Naive thymus-derived CD4-positive, alpha-beta T cell (primary cell): ENCODE measurements at places on chromosomes 1 and 21.

DNA sequence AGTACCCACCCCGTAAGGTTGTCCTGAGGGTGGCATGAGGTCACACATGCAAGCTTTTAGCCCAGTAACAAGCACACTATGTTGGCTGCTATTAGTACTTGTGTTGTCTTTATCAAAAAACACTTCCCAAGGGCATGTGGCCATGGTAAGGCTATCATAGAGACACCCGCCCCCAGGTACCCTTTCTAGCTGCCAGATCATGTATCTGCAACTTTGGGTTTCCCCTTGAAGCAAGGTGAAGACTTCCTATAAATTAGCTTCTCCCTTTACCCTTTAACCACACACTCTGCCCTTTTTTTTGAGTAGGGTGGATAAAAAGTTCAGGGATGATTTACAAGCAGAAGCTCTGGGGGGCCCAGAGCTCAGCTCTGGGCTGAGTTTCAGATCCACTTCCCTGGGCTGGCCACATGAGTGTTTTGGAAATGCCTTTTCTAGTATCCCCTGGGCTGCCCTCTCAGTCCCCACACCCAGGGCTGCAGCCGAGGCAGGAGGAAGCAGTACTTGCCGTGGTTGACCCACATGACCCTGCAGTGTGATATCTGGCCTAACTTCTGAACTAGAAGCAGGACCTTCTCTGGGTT, 2.0 kb downstream of the ZDHHC18 start:
- no peak for DNase-seq

DNA sequence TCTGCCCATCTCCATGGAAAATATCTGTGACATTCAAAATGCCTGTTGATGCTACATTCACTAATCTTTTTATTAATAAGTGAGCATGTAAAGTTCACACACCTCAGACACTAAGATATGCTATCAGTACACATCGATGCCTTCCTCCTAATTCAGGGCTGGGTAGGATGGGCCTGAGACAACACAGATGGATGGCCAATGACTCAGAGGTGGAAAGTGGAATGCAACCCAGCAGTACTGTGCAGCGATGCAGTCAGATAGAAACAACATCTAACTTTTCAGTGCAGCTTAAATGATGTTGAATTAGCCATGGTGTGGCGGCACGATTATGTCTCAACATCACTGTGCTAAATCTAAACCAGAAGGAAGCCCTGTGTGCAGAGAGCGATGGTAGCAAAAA, 161.6 kb upstream of the KCNJ15 start:
- no peak for DNase-seq

- DNase-seq: no peak
Observed at GRCh38 chr1:215672482-215672881, 105.4 kb downstream of the KCTD3 start.

DNA sequence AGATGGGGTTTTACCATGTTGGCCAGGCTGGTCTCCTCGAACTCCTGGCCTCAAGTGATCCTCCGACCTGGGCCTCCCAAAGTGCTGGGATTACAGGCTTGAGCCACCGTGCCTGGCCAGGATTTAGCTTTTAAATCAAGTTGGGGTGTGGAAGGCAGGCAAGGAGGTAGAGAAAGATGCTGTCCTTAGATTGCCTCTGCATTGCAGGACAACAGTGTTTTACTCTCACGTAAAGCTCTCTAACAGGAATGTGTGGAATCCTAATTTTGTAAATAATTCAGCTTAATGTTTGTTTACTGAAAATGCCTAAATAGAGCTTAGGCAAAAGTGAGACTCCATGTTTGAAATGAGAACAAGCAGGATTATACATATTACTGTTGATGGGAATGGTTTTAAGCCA, 29.5 kb upstream of the TGFB2 start:
- no peak for DNase-seq

DNA sequence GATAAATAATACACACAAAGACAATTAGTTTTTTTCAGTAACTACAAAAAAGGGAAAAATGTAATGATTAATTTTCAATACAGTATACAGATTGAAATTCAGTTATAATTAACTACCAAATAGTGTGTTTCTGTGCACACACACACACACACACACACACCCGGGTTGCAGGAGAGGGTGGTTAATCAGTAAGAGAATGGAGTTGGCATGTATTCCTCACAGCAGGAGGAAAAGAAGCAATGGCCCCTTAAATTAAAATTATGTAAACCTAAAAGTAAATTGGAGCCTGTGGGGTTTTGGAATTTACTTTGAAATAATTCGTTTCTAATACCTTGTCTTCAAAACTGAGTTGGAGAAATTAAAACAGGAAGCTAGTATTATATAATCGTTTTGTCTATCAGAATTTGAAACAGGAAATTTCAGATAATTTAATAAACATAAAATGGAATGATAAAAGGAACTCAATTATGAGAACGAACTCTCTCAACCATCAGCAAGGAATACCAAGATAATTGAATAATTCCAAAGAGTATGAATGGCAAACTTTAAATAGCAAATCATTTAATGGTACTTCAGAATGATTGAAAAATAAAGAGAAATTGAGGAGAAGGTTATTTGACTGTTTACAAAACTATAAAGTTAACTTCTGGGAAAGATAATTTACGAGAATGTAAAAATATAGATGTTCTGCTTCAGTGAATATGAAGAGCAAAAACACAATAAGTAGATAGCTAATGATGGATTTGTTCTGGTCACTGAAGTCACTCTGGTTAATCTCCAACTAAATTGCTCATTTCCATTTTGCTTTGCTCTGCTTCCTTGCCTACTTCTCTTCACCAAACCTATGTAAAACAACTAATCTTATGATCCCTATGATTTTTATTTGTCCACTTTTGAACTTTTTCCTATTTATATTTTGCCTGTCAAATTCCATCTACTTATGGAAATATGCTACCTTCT, 547.9 kb upstream of the ZP4 start:
- no peak for DNase-seq

DNA sequence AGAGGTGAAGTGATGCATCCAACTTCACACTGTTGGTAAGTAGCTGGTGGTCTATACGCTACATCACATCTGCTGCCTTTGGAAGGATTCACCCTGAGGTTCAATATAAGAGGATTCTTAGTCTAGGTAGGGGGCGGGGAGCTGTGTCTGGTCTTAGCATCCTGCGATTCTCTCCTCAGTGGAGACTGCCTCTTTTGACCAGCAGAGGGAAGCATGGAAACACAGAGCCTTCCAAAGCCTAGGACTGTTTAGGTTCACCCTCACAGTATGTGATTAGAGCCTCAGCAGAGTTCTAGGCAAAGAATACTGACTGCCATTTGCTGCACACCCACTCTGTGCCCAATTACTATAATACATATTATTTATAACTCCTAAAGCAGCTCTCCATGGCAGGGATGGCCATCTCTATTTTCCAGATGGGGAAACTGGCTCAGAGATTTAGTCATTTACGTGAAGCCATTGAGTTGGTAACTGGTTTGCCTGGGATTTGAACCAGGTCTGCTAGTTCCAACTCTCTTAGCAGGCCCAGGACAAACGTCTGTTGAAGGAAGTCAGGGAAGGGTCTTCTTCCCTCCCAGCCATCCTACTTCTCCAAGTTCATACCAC, 28.9 kb upstream of the EFCAB14 start:
- DNase-seq: no peak

DNA sequence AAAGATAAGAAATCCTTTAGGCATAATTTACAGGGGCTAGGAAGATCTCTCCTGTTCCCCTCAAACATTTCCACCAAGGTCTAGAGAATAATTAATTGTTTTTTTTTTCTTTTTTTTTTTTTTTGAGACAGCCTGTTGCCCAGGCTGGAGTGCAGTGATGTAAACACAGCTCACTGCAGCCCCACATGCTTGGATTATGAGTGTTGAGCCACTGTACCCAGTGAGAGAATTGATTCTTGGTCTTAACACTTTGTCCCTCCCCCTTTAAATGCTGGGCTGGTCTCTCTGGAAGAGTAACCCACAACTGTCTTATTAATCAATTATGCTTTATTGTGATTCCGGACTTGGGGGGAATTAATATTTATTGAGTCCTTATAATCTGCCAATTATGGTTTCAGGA, 33.4 kb downstream of the ATF3 start:
- DNase-seq: no peak

DNA sequence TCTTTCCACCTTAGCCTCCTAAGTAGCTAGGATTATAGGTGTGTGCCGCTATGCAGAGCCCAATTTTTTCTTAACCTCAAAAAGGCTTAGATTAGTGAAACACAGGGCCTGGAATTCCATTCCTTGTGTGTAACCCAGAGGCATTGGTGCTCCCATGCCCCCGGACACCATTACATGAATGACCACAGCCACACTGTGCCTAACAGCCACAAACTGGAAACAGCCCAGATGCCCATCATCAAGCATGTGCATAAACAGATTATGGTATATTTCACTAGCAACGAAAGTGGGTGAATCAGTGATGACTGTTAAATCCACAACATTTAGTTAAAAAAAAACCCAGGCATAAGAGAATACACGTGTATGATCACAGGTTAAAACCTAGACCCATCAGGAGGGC, 24.4 kb downstream of the ADAM30 start:
- DNase-seq: no peak

- DNase-seq: no peak
Observed at GRCh38 chr1:94255476-94255875, 18.1 kb upstream of the ARHGAP29 start.

- no peak for DNase-seq
Observed at GRCh38 chr1:207032528-207033017, at the start of gene C1orf116. TSS of gene C1orf116 (minus strand) at chr1:207032756. CDS start at chr1:207027598, 5,158 bp downstream.

GRCh38 chr21:35226328-35226727, 177.2 kb upstream of the RUNX1 start:
- no peak for DNase-seq

DNA sequence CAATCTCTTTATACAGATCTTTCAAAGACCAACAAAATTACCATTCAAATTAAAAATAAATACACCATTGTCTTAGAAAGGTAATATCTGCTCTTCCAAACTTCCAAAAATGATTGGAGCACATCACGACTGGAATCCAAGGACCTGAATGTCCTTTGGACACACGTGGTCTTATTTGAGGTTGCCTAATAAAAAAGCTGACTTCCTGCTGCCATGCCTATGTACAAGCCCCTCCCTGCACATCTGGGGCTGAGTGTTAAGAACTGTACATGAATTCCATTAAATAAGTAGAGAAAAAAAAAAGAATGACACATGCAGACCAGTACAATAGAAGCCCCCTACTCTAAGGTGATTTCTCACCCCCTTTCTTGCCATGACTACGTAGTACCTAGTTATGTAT, 73.6 kb downstream of the SUSD4 start:
- DNase-seq: no peak

DNA sequence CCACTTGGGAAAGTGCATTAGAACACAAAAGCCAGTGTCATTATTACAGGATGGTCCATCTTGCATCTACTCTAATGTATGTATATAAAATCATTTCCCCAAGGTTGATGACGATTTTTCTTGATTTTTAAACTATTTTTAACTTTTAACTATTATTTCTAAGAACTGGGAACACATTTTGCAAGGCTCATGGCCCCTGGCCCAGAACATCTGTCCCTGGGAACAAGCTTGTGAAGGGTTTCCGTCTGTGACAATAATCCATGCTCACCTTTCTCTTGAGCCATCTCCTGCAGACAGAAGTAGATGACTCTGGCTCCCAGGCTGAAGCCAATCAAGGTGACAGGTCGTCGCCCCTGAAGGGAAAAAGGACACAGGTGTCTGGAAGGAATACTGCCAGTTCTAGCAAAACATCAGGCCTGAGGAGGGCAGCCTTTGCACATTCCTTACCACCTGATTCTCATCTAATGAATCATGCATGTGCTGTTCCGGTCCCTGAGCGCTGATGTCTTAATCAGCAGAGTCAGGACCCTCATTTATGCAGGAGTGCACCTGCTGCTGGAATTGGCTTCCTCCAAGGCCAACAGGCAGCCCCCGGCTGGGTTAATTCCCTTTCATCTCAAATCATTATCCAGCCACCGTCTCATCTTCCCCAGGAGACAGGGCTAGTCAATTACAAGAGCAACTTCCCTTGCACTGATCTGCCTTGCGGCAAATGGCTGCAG, 62.5 kb downstream of the TMCO4 start:
- DNase-seq: no peak

GRCh38 chr21:40386294-40386911, 460.6 kb downstream of the DSCAM start:
- DNase-seq: no peak

DNA sequence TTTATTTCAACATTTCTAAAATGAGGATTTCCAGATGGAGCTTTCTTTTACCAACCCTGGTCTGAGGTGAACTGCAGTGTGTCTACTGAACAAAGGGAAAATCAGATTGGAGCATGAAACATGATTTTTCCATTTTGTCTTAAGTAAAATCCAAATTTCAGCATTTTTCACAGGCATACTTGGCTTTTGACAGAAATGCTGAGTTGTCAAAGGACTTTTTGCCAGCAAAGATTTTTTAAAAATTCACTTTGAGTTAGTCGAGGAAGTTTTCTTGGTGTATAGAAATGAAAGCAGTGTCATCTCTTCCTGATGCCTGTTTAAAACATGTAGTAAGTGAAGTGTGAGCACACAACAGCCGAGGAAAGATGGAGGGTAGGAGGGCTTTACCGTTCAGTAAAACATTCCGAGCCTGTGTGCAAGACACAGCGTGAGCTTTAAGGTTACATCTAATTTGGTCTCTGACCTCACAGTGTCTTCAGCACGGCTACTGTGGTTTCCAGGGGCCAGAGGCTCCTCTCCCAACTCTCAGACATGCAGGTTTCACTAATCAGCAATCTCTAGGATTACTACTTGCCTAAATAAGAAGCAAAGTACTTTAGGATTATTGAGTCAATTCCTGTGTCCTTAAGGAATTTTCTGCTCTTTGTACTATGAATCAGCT, 45.9 kb downstream of the SAMD13 start:
- no peak for DNase-seq

- DNase-seq: no peak
Observed at GRCh38 chr1:112934577-112934976, 21.4 kb downstream of the SLC16A1 start.

GRCh38 chr21:34202553-34203372, 129.4 kb downstream of the MRPS6 start:
- DNase-seq: no peak

DNA sequence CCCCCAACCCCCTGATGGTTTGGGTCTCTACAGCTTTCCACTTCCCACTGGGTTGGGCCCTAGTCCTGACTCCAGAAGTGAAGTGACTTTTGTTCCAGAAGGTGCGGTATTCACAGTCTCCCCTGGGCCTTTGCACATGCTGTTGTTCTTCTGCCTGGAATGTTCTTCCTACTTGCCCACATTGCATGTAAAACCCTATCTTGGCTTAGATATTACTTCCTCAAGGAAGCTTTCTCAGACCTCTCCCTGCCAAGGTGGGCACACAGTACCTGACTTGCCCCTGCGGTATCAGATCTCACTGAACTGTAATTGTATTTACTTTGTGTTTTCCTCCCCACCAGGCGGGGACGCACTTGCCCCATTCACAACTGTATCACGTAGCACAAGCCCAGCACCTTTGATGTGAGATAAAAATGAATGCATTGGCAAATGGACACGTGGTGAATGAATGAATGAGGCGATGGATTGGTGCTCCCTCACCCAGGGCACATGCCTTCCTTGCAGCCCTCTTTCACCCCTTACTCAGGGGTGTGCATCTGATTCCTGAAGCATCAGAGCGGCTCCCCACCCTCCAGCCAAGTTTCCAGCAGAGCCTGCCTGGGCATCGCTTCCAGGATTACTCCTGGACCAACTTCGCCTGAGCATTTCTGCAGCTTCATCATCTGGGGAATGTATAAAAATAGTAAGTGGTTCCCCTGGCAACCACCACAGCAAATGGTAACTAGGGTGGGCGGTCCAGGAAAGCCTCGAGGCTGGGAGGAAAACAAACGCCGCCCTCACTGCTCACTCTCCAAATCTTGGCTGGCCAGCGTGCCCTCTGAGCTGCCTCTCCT, 19.8 kb downstream of the NENF start:
- DNase-seq: no peak

- DNase-seq: no peak
Observed at GRCh38 chr21:42040411-42041180, 30.4 kb upstream of the ZBTB21 start.

GRCh38 chr1:180425952-180426351, 76.4 kb downstream of the ACBD6 start:
- no peak for DNase-seq
